ENCODE measurements at places on chromosomes 3 and 15.

GRCh38 chr3:123420416-123420968, 28.4 kb downstream of the ADCY5 start:
- DNase-seq: no peak

- DNase-seq: no peak
These were observed 94.3 kb downstream of the XRN1 start for GRCh38 chr3:142353571-142353970.

- DNase-seq: no peak
These were observed 127.2 kb upstream of the STT3B start for GRCh38 chr3:31405515-31405914.

DNA sequence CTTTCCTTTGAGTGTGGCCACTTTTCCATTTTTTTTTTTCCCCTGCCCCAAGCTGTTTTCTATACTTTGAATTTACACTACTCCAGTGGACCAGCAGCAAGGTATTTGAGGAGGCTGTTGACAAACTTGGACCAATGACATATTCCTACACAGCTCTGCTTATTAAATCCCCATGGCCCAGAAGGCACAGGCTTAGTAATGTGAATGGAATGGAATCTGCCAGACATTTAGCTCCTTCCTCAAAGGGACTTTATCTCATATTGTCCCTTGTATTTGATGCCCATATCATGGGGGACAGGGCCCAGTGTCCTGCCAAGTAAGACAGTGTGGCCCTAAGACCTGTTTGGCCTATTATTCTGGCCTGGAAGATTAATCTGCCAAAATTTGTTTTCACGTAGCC, 107.5 kb downstream of the CHCHD6 start:
- DNase-seq: no peak

GRCh38 chr15:62653122-62653521, 389.4 kb upstream of the TPM1 start:
- DNase-seq: peak; percentile 45

Measured in AML-193 (cell line).